ENCODE measurements at places on chromosomes 7 and 10.
A peak's percentile ranks its signal among the peaks of the same experiment; 100 is the strongest.

DNA sequence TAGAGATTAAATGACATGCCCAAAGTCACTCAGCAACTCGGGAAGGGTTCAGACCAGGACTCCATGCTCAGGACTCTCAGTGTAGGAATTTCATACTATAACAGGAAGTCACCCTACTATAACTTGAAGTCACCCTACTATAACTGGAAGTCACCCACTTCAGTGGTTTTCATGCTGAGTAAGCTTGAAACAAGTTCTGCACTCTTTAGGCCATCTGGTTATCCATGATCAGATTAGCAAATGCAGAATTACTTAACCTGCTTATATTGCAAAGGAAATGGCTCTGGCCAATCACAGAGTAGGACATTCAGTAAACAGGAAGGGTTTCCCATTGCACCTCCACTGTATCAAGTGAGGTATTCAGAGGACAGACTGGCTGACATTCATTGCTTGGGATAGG is 1240.4 kb downstream of the GATA3 start:
- no peak for DNase-seq

- DNase-seq, result no peak
Measured at GRCh38 chr10:48453451-48454301, 147.2 kb downstream of the MAPK8 start.

GRCh38 chr7:120949998-120950538 is 509 bp upstream of the ING3 start:
- DNase-seq, result peak; percentile 4

- no peak for DNase-seq
Measured at GRCh38 chr10:25063644-25064043, 47.2 kb downstream of the THNSL1 start.

DNA sequence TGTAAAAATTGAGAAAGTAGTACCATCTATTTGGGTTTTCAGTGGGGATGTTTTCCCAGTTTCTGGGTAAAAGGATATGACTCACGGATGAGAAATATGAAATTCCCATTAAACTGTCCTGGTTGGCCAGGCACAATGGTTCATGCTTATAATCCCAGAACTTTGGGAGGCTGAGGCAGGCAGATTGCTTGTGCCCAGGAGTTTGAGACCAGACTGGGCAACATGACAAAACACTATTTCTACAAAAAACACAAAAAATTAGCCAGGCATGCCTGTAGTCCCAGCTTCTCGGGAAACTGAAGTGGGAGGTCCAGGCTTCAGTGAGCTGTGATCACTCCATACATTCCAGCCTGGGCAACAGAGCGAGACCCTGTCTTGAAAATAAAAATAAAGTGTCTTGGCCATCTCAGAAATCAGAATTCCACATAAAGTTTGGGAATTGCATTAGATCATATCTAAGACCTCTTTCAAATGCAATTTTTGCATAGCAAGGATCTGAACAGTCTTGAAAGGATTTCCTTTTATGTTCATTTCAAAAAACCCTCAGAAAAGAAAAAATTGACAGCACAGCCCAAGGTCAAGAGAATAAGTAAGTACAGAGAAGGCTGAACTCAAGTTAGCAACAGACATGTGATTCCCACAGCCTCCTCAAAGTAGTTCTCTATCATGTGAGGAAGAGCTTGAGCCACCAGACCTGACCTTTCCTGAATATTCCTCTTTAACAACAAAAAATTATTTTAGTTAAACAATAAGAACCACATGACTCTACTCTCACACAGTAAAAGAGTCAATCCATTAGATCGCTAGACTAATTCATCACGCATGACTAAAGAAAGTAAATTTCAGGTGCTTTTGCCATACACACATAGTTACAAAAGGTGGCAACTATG is 141.5 kb upstream of the CAV2 start:
- DNase-seq, result no peak

- no peak for DNase-seq
Measured at GRCh38 chr7:126818393-126819196, 434.1 kb downstream of the GRM8 start.

GRCh38 chr7:14754631-14755030 is 147.9 kb downstream of the DGKB start:
- no peak for DNase-seq

GRCh38 chr7:28853150-28853549 is 105.0 kb downstream of the TRIL start:
- no peak for DNase-seq

DNA sequence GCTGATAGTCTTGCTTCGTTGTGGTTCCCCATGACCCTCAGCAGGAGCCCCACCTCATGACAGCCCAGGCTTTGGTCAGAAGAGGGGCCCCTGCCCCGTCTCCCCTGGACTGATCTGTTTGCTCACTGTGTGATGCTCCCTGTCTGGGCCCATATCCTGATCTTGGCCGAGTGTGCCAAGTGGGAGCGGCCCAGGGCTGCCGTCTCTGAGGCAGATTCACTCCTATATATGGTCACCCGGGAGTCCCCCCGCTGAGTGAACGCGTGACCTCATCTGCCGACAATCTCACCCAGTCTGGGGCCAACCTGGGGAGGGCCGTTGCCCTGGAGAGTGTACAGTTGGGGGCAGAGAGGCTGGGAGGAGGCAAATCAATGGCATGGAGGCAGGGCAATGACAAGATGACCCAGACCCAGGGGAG is 34.5 kb downstream of the PPIF start:
- no peak for DNase-seq

GRCh38 chr7:23893176-23893941 is 183.3 kb downstream of the STK31 start:
- no peak for DNase-seq

DNA sequence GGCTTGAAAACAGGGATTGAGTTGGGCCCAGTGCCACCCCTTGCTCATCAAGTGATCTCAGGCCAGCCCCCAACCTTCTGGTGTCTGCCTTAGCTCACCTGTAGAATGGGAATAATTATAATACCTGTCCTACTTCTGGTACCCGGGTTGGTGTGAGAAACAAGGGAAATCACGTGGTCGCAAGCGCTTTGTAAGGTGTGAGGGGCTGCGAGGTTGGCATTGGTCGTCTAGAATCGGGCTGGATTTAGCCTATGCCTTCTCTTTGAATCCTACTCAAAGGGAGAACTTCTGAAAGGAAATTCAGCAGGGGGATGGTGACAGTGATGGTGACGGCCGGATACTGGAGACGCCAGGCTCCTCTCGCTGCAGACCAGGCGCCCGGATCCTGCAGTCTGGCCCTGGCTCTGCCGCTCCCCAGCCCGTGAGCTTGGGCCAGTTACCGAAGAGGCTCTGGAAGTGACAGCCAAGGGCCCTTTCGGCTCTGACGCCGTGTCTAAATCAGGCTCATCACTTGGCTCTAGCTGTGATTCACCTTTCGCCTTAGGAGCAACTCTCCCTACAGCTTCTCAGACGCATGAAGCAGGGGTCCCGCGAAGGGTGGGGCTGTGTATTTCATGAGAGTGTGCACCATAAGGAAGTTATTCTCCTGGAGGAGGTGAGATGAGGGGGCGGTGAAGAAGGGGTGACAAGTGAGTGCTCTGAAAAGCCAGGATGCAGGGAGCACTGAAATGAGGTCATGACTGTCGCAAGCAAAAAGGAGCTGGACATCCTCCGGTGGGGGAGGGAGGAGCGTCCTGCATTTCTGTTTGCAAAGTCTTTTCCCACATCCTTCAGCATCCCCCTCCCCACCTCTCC is 4.0 kb upstream of the CREB5 start:
- no peak for DNase-seq

DNA sequence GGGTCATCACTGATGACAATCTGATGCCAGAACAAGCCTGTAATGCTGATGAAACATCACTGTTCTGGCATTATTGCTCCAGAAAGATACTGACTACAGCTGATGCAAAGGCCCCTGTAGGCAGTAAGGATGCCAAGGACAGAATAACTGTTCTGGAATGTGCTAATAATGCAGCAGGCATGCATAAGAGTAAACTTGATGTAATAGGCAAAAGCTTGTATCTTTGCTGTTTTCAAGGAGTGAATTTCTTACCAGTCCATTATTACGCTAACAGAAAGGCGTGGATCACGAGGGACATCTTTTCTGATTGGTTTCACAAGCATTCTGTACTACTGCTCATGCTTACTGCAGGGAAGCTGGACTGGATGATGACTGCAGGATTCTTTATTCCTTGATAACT is 18.7 kb downstream of the LCOR start:
- no peak for DNase-seq

- no peak for DNase-seq
Measured at GRCh38 chr10:78508955-78509748, 475.5 kb downstream of the RPS24 start.

All from CD4-positive, alpha-beta T cell treated with Interleukin-21 for 1 hour (primary cell).